Left renal pelvis (tissue), 4 donors: ENCODE measurements at places on chromosomes 12 and 14. TPM values are rescaled to one million over a fixed set of nuclear protein-coding genes. Genes with fewer than 3 reads are reported as not detected.

SLC35E3 gene
- 18.7 TPM for polyA plus RNA-seq

VAMP1 gene
- polyA plus RNA-seq, result 10.5 TPM

CLEC14A gene
- polyA plus RNA-seq, result 15.3 TPM

MCRS1 gene
- polyA plus RNA-seq, result 45.4 TPM

TCHP gene
- polyA plus RNA-seq, result 22.7 TPM

RND1 gene
- 2.5 TPM for polyA plus RNA-seq

OTOGL gene
- 0.89 TPM for polyA plus RNA-seq

HOXC6 gene
- 32.8 TPM for polyA plus RNA-seq

MRPL42 gene
- polyA plus RNA-seq, result 105 TPM

RD3L gene
- not detected for polyA plus RNA-seq

RNASE3 gene
- polyA plus RNA-seq, result 0.85 TPM

CCDC175 gene
- 0.91 TPM for polyA plus RNA-seq
